ENCODE measurements at places on chromosomes 4 and X.

GRCh38 chrX:46407036-46407752, 138.0 kb downstream of the ZNF674 start:
- no peak for DNase-seq

DNA sequence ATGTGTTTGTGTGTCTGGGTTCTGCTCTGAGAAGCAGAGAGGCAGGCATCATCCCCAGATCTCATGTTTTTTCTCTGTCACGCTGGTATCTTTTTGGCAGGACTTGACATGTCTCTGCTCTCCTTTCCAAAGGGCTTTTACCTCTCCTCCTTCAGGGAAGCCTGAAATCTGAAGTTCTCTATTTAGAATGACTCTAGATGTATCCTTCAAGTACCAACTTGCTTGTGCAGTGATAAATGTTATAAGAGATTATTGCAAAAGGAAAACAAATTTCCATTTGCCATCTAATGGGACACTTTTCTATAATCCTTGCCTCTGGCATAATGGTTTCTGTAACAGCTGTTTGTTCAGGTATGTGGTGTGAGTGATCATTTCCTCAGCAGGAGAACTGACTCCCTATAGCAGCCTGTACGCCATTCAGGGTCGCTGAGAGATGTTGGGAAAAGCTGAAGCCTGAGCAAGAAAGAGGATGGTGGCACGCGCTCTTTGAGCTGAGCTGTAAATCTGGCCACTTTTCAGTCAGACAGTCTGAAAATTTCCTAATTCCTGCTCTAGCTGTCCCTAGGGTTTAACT, 72.5 kb downstream of the CNGA2 start:
- no peak for DNase-seq

DNA sequence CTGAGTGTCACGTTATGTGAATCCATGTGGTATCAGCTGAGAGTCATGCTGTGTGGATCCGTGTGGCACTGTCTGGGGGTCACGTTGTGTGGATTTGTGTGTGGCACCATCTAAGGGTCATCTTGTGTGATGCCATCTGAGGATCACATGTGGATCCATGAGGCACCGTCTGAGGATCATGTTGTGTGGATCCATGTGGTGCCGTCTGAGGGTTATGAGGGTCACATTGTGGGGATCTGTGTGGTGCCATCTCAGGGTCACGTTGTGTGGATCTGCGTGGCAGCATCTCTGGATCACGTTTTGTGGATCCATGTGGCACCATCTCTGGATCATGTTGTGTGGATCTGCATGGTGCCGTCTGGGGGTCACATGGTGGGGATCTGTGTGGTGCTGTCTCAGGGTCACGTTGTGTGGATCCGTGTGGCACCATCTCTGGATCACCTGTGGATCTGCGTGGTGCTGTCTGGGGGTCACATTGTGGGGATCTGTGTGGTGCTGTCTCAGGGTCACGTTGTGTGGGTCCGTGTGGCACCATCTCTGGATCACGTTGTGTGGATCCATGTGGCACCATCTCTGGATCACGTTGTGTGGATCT, 6.9 kb downstream of the PDE6B start:
- DNase-seq = no peak

DNA sequence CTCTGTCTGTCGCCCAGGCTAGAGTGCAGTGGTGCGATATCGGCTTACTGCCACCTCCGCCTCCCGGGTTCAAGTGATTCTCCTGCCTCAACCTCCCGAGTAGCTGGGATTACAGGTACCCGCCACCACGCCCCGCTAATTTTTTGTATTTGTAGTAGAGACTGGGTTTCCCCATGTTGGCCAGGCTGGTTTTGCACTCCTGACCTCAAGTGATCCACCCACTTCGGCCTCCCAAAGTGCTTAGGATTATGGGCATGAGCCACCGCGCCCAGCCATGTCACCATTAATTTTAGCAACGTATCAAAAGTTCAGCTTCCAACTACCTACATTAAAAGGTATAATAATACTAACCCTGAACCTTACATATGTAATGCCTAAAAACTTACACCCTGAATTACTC, 940 bp upstream of the UTP3 start:
- no peak for DNase-seq

GRCh38 chrX:100647739-100648138, 3.7 kb downstream of the SRPX2 start:
- DNase-seq = no peak

- no peak for DNase-seq
These were observed 23.6 kb downstream of the ADH4 start for GRCh38 chr4:99120501-99120900.

- DNase-seq = no peak
These were observed 312.5 kb upstream of the ANXA10 start for GRCh38 chr4:167779864-167780263.

DNA sequence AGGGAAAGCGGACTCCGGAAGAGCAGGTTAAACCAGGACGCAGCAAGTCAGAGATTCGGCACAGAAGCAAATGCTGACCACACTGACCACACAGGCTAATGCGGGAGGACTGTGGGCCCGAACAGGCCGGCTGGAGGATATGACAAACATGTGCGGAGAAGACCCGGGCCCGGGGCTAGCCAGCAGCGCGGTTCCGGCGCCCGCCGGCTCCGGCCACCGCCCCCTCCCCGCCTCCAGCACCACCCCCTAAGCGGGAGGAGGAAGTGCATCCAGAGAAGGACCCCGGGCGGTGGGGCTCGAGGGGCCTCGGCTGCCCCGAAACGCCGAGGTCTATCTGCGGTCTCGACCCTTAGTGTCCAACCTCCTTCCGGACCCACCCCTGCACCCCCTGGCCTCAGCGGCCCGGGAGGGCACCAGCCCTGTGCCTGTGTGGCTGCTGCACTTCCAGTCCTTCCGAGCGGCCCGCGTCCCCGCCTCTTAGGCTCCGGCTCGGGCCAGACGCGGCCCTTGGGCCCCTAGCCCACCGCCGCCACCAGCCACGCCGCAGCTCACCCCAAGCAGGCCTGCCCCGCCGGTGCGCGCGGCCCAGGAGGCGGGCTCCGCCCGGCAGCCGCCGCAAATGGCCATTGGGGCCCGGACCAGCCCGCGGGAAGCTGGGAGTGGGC, 2.1 kb downstream of the ELOVL6 start:
- DNase-seq = peak; percentile 12

GRCh38 chr4:135238940-135239339, 1037.4 kb upstream of the PABPC4L start:
- DNase-seq = no peak

- no peak for DNase-seq
These were observed 295.3 kb downstream of the MID1IP1 start for GRCh38 chrX:39096599-39096998.

- no peak for DNase-seq
These were observed 16.7 kb downstream of the OPHN1 start for GRCh38 chrX:68416592-68416991.

GRCh38 chr4:183295711-183296110, 24.4 kb downstream of the CLDN22 start:
- no peak for DNase-seq

- DNase-seq = no peak
These were observed 128.5 kb downstream of the PRSS12 start for GRCh38 chr4:118224243-118224829.

GRCh38 chr4:23733476-23733875, 156.4 kb downstream of the PPARGC1A start:
- no peak for DNase-seq

DNA sequence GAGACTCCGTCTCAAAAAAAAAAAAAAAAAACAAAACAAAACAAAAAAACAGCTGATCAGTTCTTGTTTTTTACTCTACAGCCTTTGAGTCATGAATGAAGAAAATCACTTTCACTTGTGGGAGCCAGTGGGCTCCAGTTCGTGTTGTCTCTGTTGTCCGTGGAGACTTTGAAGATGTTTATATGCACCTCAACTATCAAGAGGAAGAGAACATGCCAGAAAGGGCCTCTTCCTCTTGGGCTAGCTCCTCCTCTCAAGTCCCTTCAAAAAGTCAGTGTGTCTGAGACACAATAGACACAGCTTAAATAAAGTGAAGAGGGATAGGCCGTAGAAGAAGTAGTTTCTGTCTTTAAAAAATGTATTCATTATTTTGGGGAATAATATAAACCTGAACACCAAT, 182.7 kb downstream of the KDR start:
- peak; percentile 6 for DNase-seq
